ENCODE measurements at places on chromosomes 16 and 17.

- DNase-seq, result no peak
Observed at GRCh38 chr16:55701442-55702319, 45.9 kb downstream of the SLC6A2 start.

DNA sequence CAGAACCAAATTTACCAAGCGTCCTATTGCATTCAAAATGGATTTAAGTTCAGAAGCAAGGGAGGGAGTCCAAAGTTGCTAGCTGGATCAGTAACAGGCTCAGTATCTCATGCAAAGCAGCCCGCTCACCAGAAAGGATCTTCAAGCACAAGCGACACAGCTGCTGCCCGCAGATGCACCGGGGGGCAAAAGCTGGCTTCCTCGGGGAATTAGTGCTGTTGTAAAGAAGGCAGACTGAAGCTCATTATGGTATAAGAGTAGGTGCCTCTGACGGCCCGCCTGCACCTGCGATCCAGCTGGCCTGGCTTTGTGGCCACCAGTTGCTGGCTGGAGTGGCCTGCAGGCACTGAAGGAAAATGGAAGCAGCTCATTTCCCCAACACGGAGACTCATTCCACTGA, 128.4 kb upstream of the RCVRN start:
- no peak for DNase-seq

DNA sequence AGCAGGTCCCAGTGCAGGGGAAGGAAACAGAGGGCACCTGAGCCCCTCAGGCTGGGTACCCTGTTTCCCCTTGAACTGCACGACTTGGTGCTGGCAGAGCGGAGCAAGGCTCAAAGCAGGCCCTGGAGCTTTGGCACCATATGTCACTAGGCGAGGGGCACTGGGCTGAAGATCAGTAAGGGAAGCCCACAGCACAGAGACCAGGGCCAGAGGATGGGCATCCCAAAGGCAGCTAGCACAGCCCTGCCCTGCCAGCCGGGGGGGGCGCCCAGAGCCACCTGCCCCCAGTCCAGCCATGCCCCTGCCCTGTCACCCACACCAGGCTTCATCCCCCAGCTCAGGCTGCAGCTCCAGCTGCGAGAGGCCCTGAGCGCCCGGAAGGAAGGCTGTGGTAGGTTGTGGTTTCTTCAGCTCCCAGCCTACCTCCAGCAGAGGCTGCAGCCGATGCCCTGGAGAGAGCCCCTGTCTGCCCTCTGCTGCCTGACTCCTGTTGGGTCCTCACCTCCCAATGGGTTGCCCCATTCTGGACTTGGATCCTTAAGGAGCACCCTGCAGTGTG, 10.9 kb downstream of the NHERF1 start:
- DNase-seq, result peak; percentile 40

- DNase-seq, result no peak
Observed at GRCh38 chr16:53743149-53743566, 39.2 kb downstream of the FTO start.

DNA sequence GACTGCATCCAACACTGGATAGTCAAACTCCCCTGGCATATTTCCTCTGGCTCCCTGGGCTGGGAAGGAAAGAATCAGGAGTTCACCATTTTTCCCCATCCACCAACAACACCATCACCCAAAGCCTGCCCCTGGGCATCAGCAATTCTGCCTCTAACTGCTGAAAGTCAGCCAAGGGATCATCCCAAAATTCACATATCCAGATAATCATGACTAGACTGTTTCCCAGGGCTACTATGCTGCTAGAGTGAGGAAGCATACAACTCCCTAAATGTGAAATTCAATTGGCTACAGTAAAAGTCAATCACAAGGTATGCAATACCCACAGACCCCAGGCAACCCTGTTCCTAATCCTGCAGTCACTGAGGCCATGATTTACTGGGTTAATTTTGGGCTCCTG, 230.6 kb downstream of the C16orf95 start:
- no peak for DNase-seq

DNA sequence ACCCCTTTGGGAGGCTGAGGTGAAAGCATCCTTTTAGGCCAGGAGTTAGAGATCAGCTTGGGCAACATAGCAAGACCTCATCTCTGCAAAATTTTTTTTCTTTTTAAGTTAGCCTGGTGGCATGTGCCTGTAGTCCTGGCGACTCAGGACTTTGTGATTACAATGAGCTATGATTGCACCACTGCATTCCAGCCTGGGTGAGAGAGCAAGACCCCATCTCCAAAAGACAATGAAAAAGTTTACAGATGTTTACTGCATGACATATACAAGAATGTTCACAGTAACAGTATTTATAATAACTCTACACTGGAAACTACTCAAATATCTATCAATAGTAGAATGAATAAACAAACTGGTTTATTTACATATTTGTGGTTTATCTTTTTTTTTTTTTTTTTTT, 33.1 kb upstream of the CCL22 start:
- DNase-seq, result no peak

DNA sequence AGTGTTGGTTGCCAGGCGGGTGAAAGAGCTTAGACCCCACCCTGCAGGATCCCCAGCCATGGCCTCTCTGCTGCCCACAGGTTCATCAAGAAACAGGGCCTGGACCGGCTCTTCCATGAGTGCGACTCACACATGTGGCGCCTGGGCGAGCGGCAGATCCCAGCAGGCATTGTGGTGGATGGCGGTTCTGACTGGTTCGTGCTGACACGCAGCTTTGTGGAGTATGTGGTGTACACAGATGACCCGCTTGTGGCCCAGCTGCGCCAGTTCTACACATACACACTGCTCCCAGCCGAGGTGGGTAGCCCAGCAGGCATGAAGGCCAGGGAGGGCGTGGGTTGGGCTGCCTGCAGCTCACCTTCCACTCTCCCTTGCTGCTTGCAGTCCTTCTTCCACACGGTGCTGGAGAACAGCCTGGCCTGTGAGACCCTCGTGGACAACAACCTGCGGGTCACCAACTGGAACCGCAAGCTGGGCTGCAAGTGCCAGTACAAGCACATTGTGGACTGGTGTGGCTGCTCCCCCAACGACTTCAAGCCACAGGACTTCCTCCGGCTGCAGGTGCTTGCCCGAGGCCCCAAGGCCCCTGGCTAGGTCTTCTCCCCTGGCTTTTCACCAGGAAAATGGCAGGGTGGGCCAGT, 9.9 kb downstream of the XYLT2 start:
- DNase-seq, result no peak

GRCh38 chr17:4678448-4679026, 25.4 kb downstream of the PELP1 start:
- DNase-seq, result no peak

DNA sequence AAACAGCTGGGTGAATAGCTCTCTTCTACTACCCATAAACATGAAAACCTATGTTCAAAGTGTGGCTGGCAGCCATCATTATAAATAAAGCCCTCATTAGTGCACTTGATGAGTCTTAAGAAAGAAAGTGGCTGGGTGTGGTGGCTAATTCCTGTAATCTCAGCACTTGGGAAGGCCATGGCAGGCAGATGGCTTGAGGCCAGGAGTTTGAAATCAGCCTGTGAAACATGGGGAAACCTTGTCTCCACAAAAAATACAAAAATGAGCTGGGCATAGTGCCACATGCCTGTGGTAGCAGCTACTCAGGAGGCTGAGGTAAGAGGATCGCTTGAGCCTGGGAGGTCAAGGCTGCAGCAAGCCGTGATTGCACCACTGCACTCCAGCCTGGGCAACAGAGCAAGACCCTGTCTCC, 28.3 kb upstream of the APPBP2 start:
- DNase-seq, result no peak

DNA sequence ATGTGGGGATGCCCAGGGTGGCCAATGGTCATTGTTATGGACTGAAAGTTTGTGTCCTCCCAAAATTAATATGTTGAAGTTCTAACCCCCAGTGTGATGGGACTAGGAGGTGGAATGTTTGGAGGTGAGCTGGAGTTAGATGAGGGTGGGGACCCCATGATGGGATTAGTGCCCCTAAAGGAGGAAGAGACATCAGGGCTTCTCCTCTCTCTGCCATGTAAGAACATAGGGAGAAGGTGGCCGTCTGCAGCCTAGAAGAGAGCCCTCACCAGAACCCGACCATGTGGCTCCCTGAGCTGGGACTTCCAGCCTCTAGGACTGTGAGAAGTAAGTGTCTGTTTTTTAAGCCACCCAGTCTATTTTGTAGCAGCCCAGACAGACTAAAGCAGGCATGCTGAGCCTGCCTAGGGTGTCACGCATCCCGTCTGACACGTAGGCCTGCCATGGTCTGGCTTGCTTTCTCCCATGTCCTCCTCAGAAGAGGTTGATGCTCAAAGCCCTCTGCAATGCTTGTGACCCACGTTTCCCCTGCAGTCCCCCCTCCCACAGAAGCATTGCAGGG, 4.0 kb upstream of the PRPSAP1 start:
- DNase-seq, result no peak

- no peak for DNase-seq
Observed at GRCh38 chr17:40219594-40220338, 662 bp downstream of the WIPF2 start.
